ENCODE measurements at places on chromosomes 13 and 19.
A peak's percentile ranks its signal among the peaks of the same experiment; 100 is the strongest.

DNA sequence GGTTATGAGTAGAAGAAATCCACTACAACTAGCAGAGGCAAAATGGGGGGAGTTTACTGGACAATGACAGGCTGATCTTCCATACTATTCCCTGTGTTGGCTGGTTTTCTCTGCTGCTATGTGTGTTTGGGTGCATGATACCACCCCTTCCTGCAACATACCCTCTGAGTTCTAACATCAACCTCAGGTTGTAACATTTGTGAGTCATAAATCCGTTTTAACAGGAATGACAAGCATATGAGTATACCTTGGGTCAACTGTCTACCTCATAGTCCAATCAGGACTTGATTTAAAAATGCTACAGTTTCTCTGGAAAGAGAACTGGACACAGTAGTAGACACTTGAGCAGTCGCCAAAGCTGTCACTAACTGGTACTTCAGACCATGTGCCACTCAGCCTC is 422.9 kb downstream of the KCTD12 start:
- no peak for DNase-seq

- no peak for DNase-seq
Observed at GRCh38 chr13:111537843-111538499, 217.5 kb downstream of the TEX29 start.

GRCh38 chr19:28184997-28185396 is 1028.0 kb downstream of the UQCRFS1 start:
- no peak for DNase-seq

GRCh38 chr13:111508902-111509509 is 188.6 kb downstream of the TEX29 start:
- no peak for DNase-seq

DNA sequence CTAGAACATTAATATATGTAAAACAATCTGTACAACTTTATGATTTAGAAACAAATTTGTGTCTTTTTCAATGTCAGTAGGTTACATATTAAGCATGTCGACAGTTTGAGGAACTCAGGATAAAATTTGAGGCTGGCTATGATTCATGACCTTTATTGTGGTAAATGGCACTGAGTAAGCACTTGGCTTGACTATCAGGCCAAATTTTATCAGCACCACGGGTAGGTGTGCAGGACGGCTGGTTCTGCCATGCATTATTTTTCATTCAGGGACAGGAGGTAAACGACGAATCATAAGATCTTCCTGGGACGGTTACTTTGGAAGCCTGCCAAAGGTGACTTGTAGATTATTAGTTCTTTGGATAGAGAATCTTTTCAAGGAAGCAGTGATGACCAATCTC is 19.9 kb upstream of the CYP4F8 start:
- no peak for DNase-seq

GRCh38 chr19:50518091-50519005 is 4.6 kb upstream of the ASPDH start:
- no peak for DNase-seq

GRCh38 chr13:66477816-66478215 is 752.3 kb downstream of the PCDH9 start:
- no peak for DNase-seq

DNA sequence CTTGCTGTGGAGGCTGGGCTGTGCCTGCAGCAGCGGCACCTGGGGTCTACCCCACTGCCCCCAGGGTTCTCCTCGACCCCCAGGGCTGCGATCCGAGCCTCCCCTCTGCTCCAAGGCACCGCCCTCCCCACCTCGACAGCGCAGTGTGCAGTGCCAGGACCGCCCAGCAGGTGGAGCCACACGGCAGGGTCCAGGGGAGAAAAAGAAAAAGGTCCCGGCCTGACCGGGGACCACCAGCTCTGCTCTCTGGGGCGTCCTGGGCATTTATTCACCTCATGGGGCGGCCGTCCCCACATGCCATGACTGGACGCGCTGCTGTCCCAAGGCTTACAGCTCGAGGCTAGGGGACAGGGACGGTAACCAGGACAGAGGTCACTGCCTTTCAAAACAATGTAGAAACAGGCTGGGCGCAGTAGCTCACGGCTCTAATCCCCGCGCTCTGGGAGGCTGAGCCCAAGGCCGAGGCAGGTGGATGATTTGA is 10.6 kb downstream of the REXO1 start:
- DNase-seq = peak; percentile 56
